Left renal pelvis (tissue), 4 donors: ENCODE measurements at places on chromosomes 13 and 19. TPM values are rescaled to one million over a fixed set of nuclear protein-coding genes. Genes with fewer than 3 reads are reported as not detected.

DNA sequence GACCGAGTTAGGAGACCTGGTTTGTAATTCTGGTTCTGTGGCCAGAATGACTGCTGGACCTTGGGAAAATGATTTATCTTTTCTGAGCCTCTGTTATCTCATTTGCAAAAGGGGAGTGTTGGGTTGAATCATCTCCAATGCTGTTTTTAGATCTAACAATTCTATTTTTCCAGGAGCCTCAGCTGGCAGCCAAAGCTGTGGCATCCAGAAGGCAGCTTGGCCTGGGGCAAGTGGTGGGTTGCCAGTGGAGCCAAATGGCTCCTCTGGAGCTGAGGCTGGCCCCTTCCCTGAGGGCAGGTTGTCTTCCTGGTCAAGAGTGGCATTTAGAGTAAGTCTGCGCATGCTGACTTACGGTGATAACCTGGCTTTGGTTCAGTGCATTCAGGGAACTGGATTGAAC is 21.3 kb downstream of the B3GLCT start:
- DNase-seq, result no peak

DNA sequence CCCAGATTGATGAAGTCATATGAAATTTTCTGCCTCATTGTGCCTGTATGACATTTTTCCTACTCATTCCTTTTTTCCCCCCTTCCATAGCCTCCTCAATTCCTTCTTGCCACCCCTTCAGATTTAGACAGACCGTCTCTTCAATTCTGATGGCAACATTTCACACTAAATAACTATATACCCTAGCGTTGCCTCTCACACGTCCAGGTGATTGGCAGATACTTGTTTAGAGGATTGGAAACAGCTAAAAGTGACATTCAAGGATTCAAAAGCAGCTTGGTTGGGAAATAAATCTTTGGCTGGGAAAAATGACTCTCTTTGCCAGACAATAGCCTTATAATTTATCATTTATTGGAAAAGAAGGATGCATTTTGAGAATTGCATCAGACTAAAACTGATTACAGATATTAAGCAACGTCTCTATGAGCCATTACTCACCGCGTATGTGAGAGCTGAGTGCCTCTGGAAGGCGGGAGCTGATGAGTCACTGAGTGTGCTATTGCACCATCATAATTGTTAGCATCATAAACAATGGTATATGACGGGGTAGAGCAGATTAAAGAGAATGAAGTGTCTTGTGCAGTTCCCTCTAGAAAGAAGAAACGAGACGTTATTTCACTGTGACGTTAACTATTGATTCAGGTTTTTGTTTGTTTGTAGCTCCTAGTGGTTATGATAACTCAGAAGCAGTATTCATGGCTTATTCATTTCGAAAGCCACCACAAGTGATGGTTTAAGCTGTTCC is 61.1 kb upstream of the FAM216B start:
- DNase-seq, result no peak

- no peak for DNase-seq
Measured at GRCh38 chr19:33286899-33287298, 15.4 kb downstream of the CEBPA start.

- DNase-seq, result no peak
Measured at GRCh38 chr13:41457589-41458186, 338 bp downstream of the RGCC start.

The PTH2 gene
- not detected for polyA plus RNA-seq

The FKBP8 gene
- polyA plus RNA-seq, result 149 TPM
